ENCODE measurements at places on chromosomes 16 and 17. TPM values are rescaled to one million over a fixed set of nuclear protein-coding genes. Genes with fewer than 3 reads are reported as not detected.
A peak's percentile ranks its signal among the peaks of the same experiment; 100 is the strongest.

GRCh38 chr16:10646581-10647263, 48.0 kb downstream of the TEKT5 start:
- H3K4me3 ChIP-seq: no peak overlapping the region
- H3K4me1 ChIP-seq: no peaks in the 10 kb centered on the region
- no peak overlapping the region for H3K27ac ChIP-seq
- H3K36me3 ChIP-seq: no peaks in the 10 kb centered on the region
- H3K27me3 ChIP-seq: no peaks in the 10 kb centered on the region
- DNase-seq: no peak

- H3K4me1 ChIP-seq: peaks cover 62% of the 10 kb centered on the region
- H3K36me3 ChIP-seq: no peaks in the 10 kb centered on the region
- H3K4me3 ChIP-seq: no peak overlapping the region
- H3K27me3 ChIP-seq: no peaks in the 10 kb centered on the region
These were observed 372.7 kb downstream of the SLC39A11 start for GRCh38 chr17:72719578-72720493.

GRCh38 chr17:27319541-27320221, 25.8 kb downstream of the WSB1 start:
- H3K4me1 ChIP-seq: peaks cover 23% of the 10 kb centered on the region
- peak; percentile 23 for DNase-seq
- no peaks in the 10 kb centered on the region for H3K27me3 ChIP-seq
- no peak overlapping the region for H3K27ac ChIP-seq
- 0 out of 2 replicates have a peak, but pooled peaks cover 10% of the 10 kb centered on the region for H3K36me3 ChIP-seq

DNA sequence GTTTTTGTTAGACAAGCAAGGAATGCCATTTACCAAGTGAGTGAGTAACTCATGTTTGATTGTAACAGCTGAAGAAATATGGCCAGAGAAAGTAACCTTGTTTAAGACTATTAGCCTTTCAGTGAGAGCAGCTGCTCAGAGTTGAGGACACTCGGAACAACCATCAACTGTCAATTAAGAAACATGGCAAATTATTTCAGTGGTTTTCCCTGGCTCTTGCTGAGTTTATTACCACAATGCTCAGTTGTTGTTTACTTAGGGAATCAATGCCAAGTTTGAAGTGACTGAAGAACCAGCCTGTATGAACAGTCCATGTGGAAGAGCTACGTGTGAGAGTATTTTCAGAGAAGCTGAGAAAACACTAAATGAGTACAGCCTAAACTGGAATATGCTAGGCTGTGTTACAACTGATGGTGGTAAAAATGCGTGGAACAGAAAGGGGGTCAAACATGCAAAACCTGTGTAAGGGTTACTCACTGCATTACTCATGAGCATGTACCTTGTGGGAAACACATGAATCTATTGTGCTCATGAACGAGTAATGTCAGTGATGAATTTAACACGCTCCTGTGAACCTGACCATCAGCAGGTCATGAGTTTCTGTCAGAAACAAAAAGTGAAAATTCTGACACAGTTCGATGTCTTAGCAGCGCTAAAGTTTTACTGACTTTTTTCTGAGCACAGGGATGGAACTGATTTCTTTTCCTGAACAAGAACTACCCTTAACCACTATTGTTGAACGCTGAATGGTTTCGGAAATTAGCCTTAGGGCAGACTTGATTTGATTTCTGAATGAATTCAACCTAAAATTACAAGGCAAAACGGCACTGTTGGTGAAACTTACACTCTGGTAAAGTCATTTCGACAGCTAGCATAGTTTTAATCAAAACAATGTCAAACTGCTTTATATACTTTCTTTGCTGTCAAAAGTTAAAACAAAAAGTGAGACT, 33.5 kb downstream of the GNA13 start:
- peak; percentile 66 for DNase-seq
- 0 out of 2 replicates have a peak, but pooled peaks cover 3% of the 10 kb centered on the region for H3K36me3 ChIP-seq
- H3K27me3 ChIP-seq: no peaks in the 10 kb centered on the region
- H3K4me1 ChIP-seq: peaks cover 50% of the 10 kb centered on the region
- no peak overlapping the region for H3K4me3 ChIP-seq
- H3K27ac ChIP-seq: 0 out of 2 replicates have a peak overlapping the region, but pooled peaks have one; percentile 1

DNA sequence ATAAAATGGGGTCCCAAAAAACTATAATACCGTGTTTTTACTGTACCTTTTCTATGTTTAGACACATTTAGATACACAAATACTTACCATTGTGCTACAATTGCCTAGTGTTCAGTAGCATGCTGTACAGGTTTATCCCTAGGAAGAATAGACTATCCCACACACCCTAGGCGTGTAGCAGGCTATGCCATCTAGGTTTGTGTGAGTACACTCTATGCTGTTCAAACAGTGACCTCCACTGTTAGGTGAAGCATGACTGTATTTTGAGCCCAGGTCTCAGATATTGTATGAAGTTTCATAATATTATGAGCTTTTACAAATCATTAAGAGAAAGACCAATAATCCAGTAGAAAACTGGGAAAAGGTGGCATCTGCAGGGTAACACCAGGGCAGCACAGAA, 23.6 kb downstream of the MILR1 start:
- H3K4me3 ChIP-seq: no peak overlapping the region
- H3K27me3 ChIP-seq: no peaks in the 10 kb centered on the region
- 0 out of 2 replicates have a peak, but pooled peaks cover 10% of the 10 kb centered on the region for H3K36me3 ChIP-seq
- DNase-seq: no peak
- H3K27ac ChIP-seq: no peak overlapping the region

MT1M gene
- total RNA-seq: not detected
